NCI-H1436 treated with DMSO at 0.1 percent for 48 hours (cell line): ENCODE measurements at places on chromosomes 4 and X.

DNA sequence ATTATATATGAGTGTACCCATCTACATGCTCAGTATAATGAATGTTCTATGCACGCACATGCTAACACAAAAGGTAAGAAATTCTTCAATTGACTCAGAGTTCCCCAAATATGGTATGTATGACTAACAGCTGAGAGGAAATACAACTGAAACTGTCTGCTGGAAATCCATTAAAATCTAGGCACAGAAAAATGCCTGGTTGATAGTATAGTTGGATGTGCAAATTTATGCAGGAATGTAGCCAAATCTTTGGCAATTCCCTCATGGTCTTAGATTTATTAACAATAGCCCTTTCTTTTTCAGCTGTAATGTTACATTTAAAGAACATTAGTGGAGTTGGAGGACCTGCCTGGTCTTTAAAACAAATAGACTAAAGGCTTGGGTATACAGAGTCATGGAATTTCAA, 5.5 kb downstream of the CAMK2D start:
- DNase-seq: no peak

GRCh38 chr4:89489338-89489771, 181.8 kb upstream of the GPRIN3 start:
- DNase-seq: no peak

GRCh38 chr4:66000510-66001117, 330.3 kb upstream of the EPHA5 start:
- no peak for DNase-seq

GRCh38 chrX:31500921-31501320, 429.1 kb upstream of the FTHL17 start:
- DNase-seq: no peak

- no peak for DNase-seq
Observed at GRCh38 chr4:92483341-92483740, 179.6 kb downstream of the GRID2 start.

DNA sequence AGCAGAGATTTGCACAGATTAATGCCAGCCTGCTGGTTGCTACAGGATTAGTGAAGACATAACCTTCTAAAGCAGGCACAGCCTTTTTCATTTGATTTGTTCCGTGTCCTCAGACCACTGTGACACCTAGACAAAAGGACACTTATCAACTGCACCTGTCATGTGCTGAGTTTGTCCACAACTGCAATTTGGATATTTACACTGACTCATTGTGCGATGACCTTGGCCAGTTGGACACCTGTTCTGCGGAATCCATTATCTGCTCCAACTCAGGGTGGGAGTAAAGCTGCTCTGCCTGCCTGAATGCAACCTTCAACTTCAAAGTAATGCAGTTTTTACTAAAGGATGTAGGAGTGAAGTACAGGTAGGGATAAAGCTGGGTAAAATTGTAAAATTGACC, 4.1 kb upstream of the NR0B1 start:
- no peak for DNase-seq

- no peak for DNase-seq
Observed at GRCh38 chr4:67684839-67685531, 16.0 kb downstream of the UBA6 start.

GRCh38 chr4:150090836-150091235, 12.6 kb downstream of the DCLK2 start:
- DNase-seq: no peak

- DNase-seq: no peak
Observed at GRCh38 chrX:30935985-30936384, 46.9 kb upstream of the TAB3 start.

- no peak for DNase-seq
Observed at GRCh38 chr4:36716874-36717273, 435.5 kb downstream of the DTHD1 start.

DNA sequence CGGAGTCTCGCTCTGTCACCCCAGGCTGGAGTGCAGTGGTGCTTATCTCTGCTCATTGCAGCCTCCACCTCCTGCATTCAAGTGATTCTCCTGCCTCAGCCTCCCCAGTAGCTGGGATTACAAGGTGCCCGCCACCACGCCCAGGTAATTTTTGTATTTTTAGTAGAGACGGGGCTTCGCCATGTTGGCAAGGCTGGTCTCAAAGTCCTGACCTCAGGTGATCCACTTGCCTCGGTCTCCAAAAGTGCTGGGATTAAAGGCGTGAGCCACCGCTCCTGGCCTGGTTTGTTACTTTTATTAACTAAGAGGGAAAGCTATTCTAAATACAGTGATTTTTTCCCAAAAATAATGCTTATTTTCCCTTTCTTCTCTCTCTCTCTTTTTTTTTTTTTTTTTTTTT, 866 bp upstream of the CENPE start:
- DNase-seq: no peak

DNA sequence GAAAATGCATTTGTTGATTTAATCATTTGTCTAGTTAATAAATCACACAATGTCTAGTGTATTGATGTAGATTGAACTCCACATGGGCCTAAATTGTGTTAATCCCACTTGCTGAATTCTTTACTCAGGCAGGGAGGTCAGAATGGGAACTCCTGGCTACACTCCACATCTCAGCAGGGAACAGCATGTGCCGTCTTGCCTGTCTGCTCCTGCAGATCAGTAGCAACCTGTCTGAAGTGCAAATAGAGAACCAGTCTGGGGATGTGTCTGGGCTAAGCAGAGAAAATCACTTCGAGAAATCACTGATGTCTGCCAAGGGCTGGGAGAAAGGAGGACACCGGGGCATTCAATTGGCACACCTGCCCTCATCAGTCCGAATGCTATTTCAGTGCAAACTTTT, 16.5 kb upstream of the MXRA5 start:
- DNase-seq: no peak

DNA sequence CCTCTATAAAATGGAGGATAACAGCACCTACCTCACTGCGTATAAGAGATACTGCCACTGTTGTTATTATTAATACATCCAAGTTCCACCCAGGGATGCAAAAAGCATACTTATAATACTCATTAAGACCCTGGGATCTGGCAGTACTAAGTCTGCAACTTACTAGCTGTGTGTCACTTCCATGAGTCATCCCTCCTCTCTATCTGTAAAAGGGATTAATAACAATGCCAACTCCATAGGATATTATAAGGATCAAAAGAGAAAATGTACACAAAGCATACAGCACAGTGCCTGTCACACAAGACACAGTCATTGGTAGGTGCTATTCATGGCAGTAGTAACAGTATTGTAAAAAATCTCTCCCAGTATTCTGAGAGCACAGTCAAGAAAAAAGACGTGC, 216.7 kb downstream of the HS6ST2 start:
- no peak for DNase-seq

DNA sequence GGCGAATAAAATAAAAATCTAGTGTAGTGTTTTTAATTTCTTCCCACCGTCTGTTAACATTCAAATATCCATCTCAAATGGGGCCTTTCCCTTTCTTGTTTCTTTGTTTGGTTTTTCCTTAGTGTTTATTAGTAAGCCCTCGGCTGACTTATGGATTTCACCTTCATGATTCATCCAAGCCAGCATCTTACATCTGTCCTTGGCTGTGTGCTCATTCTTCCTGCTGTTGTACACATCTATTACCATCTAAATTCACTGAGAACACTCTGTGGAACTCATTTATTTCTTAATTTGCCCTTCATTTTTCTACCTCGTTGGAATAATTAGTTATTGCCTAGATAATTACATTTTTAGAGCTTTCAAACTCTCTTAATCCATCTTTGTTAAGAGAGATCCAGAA, 84.9 kb downstream of the SPCS3 start:
- DNase-seq: no peak

GRCh38 chr4:142248946-142249345, 597.2 kb downstream of the INPP4B start:
- no peak for DNase-seq

DNA sequence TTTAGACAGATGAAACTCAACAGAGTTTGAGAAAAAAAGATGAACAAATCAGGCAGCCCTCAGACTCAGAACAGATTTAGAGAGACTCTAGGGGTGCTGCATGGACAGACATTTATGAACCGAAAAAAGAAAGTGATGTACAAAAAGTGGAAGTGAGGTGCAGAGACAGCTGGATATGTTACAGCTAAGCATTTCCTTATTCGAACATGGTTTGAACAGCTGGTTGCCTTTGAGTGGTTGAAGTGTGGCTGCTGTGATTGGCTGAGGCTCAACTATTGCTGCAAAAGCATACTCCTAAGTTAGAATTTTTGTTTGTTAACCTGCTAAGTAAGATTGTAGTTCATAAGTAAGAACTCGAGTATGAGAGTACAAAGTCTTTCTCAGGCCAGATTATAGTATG, 331.5 kb upstream of the PABPC4L start:
- no peak for DNase-seq

DNA sequence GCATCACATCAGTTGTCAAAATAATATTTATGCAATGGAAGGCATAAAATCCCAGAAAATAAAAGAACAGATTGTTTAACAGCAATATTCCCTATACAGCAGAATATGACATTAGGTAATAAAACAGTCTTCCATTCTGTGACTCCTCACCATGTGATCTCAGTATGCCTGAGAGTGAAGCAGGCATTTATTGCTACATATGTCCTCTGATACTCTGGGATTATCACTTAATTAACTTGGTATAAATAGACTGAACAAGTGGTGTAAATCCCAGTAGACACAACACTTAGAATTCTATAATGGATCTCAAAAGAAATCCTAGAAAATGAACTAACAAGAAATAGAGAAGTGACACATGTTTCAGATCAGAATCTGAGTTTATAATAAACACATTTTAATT, 841.3 kb downstream of the PDHA2 start:
- DNase-seq: no peak

DNA sequence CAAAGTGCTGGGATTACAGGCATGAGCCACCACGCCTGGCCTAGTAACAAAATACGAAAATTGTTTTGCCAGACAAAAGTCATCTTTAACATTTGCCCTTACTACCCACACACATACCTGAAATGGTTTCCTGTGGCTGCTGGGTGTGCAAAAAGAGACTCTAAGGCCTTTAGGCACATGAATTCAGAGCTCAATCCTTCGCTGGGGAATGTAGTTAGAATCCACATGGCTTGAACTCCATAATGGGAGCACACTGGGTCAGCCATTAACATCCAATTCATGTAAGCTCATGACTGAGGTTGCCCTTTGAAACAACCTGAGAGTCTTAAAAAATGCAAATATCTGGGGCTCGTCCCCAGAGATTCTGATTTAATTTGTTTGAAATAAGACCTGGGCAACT, 87.8 kb downstream of the HPGD start:
- DNase-seq: no peak

- no peak for DNase-seq
Observed at GRCh38 chr4:76723373-76723772, 174.6 kb downstream of the SOWAHB start.

- no peak for DNase-seq
Observed at GRCh38 chrX:2351321-2351720, 149.5 kb downstream of the DHRSX start.
